ENCODE measurements at places on chromosomes 6 and 20.

DNA sequence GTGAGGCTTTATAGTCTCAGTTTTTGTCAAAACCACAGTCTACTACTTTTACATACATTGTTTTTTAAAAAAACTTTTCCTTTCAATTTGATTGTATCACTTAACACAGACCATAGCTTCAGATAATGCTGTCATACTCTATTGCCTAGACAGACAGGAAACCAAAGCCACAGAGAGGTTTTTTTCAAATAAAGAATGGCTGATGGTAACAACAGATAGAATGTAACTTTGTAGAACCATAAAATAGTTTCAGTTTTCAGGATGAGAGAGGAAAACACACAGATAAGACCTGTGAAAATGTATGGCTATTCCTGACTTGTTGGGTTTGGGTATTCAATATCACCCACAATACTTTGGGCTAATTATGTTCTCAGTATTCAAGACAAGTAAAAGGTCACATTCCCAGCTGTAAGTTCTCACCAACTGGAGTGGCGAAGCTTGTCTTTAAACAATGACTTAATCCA, 94.0 kb downstream of the ADGRG6 start:
- DNase-seq: peak; percentile 56

DNA sequence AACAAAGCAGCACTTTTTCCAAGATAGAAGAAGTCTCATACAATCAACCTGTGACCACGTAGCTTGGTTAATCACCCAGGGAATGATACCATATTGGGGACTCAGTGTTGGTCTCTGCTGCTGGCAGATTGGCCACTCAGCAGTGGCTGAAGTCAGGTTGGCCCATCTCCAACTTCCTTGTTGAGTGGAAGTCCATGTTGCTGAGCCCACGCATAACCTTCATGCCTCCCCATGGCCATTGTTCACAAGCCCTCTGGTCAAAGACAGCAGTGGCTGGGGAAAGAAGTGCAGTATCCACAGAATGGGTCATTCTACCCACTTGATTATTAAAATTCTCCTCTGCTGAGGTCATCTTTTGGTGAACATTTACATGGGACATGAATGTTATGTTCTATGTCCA, 38.5 kb downstream of the PKIB start:
- DNase-seq: no peak

DNA sequence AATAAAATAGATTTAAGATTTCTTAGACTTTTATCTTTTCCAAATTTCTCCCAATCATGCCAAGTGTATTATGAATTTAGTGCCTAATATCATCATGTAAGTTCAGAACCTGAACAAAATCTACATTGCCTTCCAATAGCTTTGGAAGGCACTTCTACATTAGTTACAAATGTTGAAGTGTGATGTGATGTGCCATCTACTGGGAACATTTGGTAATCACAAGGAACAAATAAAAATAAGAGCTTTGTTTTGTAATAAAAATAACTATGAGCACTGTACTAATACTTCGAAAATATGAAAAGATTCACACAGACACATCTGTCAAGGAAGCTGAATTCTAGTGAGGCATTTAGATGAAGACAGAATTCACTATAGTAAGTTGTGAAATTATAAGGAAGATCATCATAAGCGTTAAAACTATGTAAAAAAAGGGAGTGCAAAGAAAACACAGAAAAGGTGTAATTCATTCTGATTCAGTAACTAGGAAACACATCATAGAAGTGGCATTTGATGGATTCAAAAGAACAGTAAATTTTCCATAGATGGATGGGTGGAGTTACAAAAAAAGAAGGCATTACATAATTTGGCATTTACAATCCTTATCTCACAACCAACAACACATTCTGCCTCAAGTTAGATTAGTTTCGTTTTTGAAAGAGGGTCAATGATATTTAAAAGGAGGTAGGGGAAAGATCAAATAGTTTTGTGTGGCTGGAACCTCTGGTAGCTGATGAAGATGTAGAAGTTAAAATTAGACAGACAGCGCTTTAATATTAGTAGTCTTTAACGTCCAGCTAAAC, 161.0 kb downstream of the ASCC3 start:
- DNase-seq: no peak

- no peak for DNase-seq
These were observed 14.7 kb downstream of the GINM1 start for GRCh38 chr6:149580880-149581279.

DNA sequence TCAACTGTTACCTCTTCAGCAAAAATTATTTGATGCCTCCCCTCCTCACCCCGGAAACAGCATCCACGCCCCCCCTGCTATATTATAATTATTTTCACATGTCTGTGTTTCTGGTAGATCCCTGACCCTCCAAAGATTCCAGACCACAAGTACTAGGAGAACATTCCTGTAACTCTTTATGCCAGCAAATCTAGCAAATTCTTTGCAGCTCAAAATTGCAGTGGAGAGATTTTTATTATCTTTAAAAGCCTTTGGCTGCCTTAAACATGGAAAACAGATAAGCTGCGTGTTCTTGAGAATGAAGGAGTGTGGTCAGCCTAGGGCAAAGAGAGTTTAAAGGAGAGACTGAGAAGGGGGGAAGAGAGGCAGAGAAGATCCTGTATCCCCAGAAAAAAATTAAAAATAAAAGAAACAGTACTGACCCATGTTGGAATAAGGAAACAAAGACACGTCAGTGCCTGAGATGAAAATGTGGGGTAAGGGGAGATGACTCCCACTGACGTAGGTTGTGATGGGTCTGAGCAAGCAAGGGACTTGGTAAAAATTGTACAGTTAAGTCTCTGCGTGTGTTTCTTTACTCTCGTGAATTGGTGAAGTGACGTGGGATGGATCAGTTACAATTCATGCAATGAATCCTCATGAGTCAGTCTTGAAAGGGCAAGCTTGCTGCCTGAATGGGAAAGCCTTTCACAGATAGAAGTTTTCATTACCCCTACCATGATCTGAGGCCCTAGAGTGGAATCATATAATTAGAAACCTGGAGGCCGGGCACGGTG, 8.3 kb downstream of the ID4 start:
- DNase-seq: no peak

DNA sequence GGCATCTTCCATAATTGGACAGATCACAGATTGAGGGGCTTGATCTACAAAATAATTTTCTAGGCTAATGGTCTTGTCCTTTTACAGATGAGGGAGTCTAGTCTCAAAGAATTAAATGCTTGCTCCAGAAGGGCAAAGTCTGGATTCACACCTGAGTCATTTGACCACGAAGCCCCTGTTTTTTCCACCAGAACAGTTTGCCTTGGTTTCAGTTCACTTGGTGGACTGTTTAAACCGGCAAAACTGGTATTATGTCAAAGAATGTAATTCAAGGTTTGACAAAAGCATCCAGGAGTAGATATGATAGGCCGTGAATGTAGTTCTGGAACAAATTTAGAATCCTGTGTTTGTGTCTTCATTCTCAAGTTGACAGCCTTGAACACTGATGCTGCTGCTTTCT, 3.3 kb downstream of the MYO6 start:
- DNase-seq: no peak

- DNase-seq: no peak
These were observed 93.2 kb downstream of the MYO6 start for GRCh38 chr6:75842191-75842590.

- DNase-seq: no peak
These were observed 275.8 kb upstream of the RUNX2 start for GRCh38 chr6:45052325-45052724.

GRCh38 chr6:158730541-158730907, 80.7 kb downstream of the SYTL3 start:
- no peak for DNase-seq

GRCh38 chr6:105057160-105057559, 100.3 kb downstream of the LIN28B start:
- no peak for DNase-seq

- peak; percentile 44 for DNase-seq
These were observed 123.6 kb downstream of the LCA5 start for GRCh38 chr6:79413562-79414002.

- peak; percentile 94 for DNase-seq
These were observed 10.2 kb downstream of the RPRD1B start for GRCh38 chr20:38043512-38044300.

GRCh38 chr6:11890849-11891248, 112.2 kb upstream of the ADTRP start:
- DNase-seq: peak; percentile 20

GRCh38 chr6:79470728-79471127, 66.5 kb downstream of the LCA5 start:
- no peak for DNase-seq

- DNase-seq: no peak
These were observed 18.7 kb upstream of the RALGAPB start for GRCh38 chr20:38453941-38454340.

DNA sequence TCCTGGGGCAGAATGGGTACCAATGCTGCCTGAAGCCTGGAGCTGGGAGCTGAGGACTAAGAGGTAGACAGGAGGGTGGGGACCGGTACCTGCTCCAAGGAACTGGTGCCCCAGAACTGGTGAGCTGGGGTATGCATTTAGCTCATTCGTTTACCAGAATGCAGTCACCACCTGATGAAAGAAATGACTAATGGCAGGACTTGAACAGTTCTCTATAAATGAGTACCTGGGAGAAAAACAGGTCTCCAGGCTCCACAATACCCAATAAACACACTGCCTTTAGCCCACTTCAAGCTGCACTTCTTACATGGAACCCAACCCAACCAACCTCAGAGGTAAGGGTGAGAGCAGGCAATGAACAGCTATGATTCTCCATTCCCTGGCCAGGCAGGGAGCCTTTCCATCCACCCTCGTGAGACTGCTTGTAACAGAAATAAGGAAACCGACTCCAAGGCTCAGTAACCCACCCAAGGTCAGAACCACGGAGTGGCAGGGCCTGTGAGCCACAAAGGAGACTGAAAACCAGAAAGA, 15.4 kb downstream of the FKBP1A start:
- no peak for DNase-seq

- DNase-seq: no peak
These were observed 107.5 kb upstream of the PRSS16 start for GRCh38 chr6:27139756-27140579.

DNA sequence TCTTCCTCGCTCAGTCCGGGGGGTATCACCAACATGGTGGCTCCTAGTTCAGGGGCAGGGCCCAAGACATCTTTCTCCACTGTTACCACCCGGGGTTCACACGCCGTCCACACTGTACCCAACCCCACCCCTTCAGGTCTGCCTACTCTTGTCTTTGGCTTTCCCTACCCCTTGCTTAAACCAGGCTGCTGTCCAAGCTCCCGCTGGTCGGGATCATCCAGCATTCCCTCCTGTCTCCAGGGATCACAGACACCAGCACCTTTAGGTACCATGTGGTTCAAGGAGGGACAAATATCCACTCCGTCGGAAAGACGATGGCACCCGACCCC, 395 bp downstream of the NELFE start:
- no peak for DNase-seq

DNA sequence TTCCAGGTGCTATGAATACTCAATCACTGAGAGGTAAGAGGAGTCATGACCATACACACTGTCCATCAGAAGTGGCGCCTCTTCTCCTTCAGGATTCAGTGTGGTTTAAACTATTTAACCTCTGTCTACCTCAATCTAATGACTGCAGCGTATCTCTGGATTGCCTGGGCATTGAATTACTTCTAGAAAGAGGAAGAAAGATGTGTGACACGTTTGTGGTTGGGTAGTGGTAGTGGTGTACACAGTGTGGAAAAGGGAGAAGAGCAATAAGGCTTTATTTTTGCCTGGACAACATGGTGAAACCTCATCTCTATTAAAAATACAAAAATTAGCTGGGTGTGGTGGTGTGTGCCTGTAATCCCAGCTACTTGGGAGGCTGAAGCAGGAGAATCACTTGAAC, 38.0 kb upstream of the ECHDC1 start:
- DNase-seq: no peak

GRCh38 chr20:18839507-18840247, 26.1 kb downstream of the SCP2D1 start:
- no peak for DNase-seq

DNA sequence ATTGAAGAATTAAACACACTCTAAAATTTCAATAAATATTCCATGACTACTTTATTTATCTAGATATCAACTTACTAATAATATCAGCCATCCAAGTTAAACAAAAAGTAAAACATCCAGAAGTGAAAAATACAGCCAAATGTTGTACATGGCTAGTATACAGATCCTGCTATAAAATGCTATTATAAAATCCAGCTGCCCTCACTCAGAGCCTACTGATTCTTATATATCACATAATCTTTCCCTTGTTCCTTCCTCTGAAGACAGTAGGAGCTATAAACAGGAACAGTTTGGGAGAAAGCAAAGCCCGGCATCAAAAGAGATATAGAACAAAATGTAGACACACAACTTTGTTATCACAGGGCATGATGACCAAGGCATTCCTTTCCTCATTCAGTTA, 212.9 kb downstream of the PLCB4 start:
- no peak for DNase-seq

GRCh38 chr6:37576336-37576737, 76.6 kb upstream of the CCDC167 start:
- peak; percentile 58 for DNase-seq

- no peak for DNase-seq
These were observed 36.1 kb upstream of the PLCB4 start for GRCh38 chr20:9032758-9033157.

- no peak for DNase-seq
These were observed 100.8 kb downstream of the GRM4 start for GRCh38 chr6:34044945-34045595.

GRCh38 chr6:21279619-21280018, 313.9 kb upstream of the SOX4 start:
- DNase-seq: no peak

- DNase-seq: no peak
These were observed 77.8 kb downstream of the TRAM2 start for GRCh38 chr6:52499026-52499425.

DNA sequence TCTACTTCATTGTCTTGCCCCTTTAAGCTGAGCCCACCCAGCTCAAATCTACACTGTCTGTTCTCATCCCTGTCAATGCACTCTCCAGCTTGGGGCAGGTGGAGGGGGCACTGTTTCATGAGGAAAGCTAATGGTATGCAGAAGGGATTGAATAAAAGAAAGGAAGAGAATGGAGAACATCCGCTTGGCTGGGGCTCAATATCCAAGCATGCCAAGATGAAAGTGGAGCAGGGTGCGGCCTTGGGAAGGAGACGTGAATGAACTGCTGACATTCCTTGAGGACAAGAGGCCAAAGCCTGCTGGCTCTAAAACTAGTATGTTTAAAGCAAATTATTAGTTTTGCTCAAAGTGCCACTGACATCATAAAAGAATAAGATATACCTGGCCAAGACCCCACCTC, 24.2 kb downstream of the AKAP12 start:
- no peak for DNase-seq

DNA sequence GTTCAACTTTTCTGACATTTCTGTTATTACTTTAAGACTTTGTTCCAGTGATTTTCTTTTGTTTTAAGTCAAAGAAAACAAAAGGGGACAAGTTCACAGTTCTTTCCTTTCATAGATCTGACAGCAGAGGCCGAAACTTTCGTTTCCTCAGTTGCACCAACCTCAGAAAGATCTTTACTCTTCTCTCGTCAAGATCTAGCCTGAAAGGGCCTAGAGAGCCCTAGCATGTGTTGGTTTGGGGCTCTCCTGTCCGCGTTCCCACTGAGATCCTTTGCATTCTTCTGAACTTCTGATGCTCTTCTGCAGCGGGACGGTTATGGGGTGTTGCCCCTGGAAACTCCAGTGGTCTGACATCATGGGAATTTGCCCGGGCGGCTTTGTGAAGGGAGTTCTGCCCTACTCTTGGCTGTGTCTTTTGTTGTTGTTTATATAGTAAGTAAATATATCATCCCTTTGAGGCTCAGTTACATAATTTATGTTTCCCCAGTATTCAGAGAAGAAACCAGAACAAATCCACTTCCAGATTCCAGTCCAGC, 129.1 kb downstream of the SASH1 start:
- DNase-seq: peak; percentile 86

- no peak for DNase-seq
These were observed 42.4 kb downstream of the FARS2 start for GRCh38 chr6:5303682-5304081.

Data from brain microvascular endothelial cell (primary cell).